ENCODE measurements at places on chromosomes 7 and 10.

- DNase-seq: no peak
Measured at GRCh38 chr10:132387764-132388210, 9.2 kb upstream of the PWWP2B start.

- no peak for DNase-seq
Measured at GRCh38 chr10:6815346-6815745, 235.3 kb upstream of the PRKCQ start.

DNA sequence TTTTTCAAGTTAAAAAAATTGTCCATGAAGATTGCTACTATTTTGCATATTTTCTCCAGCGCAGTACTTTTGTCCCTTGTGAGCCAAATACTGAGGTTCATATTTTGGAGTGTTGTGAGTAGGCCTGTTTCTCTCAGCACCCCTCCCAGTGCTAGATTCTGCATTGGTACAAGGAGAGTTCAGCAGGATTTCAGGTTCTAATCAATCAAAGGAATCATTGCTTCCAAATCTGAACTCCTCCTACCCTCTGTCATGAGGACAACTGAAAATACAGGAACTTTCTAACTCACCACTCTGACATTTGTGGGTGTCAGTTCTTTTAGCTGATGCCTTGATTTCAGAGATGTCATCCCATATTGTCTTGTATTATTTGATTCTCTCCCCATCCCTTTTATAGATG, 299.9 kb downstream of the FZD1 start:
- no peak for DNase-seq

GRCh38 chr10:36725581-36726520, 399.5 kb upstream of the ANKRD30A start:
- peak; percentile 81 for DNase-seq

DNA sequence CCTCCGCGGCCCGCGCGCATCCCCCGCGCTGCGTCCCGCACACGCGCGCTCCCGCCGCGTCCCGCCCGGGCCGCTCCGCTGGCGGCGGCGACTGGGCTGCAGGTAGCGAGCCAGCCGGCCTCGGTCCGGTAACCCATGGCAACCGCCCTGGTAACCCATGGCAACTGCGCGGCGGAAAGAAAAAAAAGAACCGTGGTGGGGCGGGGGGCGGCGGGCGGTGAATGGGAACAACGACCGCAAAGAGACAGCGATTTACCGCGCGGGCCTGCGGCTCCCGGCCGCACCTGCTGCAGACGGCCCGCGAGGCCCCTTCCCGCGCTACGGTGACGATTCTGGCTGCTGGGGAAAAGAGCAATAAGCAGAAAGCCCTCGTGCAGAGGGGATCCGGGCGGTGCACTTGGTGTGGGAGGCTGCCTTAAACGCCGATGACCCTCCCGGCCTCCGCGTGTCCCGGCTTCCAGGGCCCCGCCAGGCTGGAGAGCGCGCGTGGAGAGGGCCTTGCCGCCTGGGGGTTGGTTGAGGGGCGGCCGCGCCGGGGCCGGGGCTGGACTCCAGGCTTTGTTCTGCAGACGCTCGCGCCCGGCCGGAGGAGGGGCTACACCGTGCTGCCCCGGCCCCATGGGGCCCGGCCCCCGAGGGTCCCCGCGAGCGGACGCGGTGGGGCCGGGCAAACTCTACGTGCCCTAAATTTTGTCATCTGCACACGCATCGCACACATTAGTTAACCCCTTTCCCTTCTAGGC, 84.7 kb downstream of the SNX10 start:
- DNase-seq: no peak
